H4 (cell line): ENCODE measurements at places on chromosomes 4 and X. TPM values are rescaled to one million over a fixed set of nuclear protein-coding genes. Genes with fewer than 3 reads are reported as not detected.

GRCh38 chrX:50711907-50712306 is 102.1 kb downstream of the SHROOM4 start:
- no peak for DNase-seq

DNA sequence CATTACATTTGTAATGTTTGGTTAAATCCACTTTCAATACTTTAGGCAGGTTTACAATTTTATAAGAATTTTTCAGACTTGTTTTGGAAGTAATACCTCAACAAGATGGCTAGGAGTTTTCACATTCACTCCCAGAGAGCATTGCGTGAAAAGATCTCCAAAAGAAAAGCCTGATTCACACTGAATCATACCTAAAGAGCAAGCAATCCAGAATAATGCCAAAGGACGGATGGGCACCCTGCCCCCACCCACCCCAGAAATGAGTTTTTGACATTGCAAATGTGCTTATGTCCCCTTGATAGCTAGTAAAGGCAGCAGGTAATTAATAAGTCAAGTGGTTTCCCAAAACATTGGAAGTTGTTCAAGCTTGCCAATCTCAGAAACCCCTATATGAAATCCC is 557.7 kb upstream of the TENM3 start:
- peak; percentile 37 for DNase-seq

DNA sequence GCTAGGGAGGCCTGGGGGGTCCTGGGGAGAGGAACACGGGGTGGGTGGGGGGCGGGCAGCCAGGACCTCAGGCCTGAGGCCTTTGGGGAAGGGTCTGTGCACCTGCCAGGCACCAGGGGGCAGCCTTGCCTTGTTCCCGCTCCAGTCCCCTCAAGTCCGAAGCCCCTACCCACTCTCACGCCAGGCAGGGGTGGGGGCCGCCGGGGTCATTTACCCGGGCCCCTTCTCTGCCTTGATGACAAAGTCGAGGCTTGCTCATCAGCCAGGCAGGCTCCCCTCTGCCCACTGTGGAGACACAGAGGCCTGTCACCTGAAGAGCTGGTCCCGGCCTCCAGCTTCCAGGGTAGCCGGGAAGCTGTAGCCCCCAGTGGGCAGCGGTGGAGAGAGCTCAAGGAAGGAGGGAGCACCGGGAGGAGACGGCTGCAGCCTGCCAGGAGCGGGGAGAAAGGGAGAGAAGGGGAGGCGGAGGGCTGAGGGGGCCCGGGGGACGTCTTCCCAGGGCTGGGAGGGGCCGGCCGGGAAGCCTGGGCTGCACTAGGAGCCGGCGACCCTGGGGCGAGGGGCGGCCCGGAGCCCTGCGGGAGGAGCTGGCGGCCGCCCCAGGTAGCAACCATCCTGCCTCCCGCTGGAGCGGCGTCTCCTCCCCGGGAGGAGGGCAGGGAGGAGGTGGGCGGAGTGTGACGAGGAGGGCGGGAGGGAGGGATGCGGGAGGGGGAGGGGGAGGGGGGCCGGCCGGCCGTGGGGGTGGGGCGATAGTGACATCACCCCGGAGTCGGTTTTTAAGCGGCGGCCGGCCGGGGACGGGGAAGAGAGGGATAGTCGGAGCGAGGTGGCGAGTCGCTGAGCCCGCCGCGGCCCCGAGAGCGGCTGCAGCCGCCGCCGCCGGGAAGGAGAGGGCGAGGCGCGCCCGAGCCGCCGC is at the start of gene SLC6A8:
SLC6A8 (plus strand) TSS at position 806 of the 919 bp plus-strand sequence. CDS start 649 bp downstream, outside the sequence.
- peak; percentile 47 for DNase-seq

DNA sequence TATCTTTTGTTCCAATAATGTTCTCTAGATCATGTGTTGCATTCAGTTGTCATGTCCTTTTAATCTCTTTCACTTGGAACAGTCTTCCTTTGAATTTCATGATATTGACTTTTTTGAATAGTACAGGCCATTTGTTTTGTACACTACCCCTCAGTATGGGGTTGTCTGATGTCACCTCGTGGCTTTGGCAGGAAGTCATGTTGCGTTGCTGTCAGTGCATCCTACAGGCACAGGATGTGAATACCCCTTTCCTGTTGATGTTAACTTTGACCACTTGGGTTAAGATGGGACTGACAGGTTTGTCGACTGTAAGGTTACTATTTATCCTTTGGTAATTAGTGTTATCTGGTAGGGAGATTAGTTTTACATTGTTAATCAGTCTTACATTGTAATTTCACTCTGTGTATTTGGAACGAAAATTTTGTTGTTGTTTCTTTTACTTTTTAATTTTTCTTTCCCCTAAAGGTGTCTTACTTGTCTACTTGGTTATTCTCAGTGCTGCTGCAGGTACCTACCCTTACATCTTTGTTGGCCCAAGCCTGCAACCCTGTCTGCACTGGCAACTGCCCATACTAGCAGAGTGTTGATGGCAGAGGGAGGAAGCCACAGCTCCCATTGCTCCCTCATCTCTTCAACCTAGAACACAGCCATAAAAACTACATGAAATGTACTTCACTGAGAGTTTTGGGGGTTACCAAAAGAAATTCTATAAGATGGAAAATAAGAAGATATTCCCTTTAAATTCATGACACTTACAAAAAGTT is 14.7 kb upstream of the ATP8A1 start:
- DNase-seq: peak; percentile 8

- no peak for DNase-seq
Observed at GRCh38 chr4:101067383-101067782, 279.9 kb downstream of the PPP3CA start.

Gene ADH6
- total RNA-seq: not detected in 2 replicates

DNA sequence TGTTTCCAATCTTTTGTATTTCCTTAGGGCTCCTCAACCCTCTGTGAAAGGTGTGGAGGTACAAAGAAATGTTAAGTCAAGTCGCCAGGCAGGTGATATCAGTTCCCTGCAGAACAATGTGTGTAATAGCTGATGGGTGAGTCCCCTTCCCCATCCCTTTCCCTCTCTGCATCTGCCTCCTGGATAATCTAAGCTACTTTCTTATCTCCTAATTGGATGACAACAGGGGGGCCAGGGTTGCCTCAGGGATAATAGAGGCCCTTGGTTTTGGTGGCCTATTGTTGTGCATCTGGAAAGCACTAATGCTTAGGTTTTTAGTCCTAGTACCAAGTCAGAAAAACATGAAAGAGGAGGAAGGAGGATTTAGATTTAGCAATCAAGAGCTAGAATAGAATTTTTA is 29.1 kb downstream of the MAGED1 start:
- no peak for DNase-seq

- DNase-seq: no peak
Observed at GRCh38 chr4:73815145-73815544, 21.3 kb upstream of the CXCL6 start.

DNA sequence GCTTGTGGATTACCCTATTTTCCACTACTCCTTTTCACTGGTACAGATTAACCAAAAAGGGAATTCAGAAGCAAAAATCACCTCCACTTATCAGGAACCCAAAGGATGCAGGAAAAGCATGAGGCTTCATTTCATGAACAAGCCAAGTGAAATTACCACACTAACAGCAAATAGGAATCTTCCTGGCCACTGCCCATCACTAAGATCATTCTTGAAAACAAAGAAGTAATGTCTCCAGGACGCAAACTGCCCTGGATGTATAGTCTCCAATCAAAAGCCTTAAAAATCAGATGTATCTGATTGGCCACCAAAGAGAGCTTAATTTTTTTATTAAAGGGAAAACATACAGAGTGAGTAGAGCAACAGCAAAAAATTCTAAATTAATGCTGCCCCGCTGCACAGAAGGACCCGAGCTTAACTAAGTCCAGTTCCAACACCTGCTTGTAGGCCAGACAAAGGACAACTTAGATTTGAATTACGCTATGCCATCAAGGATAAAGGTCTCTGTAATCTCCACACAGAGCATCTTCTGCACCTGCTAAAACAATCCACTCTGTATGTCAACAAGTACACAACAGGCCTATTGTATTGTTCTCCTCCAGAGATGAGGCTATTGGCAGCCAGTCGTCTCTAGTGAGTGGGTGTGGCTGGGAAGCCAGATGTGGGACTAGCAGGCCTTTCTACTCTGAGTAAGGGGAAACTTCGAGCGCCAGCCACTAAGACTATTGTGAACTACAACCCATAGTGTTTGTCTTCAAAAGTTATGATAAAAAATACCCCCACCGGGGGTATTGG is 12.4 kb downstream of the ZDHHC9 start:
- DNase-seq: no peak

DNA sequence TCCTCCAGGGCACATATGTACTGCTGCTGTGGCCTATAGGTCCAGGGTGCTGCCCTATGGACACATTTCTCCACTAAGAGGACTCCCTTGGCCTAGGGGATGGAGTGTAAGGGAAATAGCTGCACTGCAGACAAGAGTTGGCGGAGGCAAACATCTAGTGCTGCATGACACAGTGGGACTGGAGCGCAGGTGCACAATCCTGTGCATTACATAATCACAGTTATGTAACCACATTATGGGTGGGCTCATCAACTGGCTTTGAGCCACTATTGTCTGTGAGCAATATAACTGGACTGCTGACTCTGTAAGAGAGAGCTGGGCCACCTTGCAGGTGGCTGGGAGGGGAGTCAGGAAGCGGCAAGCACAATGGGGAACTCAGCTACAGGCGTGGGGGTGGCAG is 3.2 kb upstream of the TIGD2 start:
- no peak for DNase-seq

Gene EDA2R
- 3.9 and 4.1 TPM in 2 replicates for total RNA-seq

GRCh38 chrX:5122181-5122678 is 1106.4 kb downstream of the NLGN4X start:
- no peak for DNase-seq

Gene CLCN4
- total RNA-seq: 6.9 TPM in 2 replicates

Gene FHDC1
- total RNA-seq: 0.10 and 0.15 TPM in 2 replicates

DNA sequence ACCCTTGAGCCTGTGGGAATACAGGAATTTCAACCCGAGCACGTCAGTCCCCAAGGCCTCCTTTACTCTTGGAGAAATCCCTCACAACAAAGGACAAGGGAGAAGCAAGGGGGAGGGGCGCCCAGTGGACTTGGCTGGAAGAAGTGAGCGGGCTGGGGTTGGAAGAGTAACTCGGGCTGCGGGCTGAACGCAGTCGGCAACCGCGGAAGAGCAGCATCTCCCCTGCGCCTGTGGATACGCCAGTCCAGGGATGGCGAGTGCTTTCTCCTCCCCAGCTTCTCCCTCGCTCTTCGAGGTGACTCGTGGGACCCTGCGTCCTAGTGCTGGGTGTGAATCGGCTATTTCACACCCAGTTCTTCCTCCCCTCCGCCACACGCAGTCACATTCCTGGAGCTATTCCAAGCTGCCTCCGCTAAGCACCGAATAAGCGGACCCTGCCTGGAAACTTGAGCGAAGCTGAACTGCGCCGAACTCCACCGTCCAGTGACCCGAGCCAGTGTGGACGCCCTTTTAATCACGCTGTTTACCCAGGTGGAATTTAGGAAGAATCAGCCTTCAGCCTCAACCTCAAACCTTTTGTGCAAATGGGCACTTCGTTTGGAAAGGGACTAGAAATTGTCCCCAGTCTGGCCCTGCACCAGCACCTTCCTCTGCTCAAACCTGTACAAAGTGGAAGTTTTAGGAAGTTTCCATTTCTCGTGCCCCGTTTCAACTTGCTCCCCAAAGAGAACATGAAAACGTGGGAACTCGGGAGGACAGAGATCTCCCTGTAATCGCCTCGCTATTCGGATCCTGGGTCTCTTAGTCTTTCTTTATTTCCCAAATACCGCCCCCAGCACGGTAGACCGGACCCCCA is 64.3 kb upstream of the WDR17 start:
- peak; percentile 11 for DNase-seq

GRCh38 chr4:139734875-139735380 is 69.3 kb downstream of the MGST2 start:
- DNase-seq: peak; percentile 46

DNA sequence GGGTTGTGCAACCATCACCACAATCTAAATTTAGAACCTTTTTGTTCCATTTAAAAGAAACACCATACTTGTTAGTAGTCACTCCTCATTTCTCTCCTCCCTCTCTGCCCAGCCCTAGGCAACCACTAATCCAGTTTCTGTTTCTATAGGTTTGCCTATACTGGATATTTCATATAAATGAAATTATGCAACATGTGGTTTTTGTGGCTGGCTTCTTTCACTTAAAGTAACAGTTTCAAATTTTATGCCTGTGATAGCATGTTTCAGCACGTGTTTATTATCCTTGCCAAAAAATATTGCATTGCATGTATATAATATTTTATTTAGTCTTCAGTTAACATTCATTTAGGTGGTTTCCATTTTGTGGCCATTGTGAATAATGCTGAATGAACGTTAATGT is 437.6 kb downstream of the IL1RAPL1 start:
- DNase-seq: peak; percentile 5

GRCh38 chrX:45806410-45807121 is 605.9 kb upstream of the DIPK2B start:
- DNase-seq: peak; percentile 87

GRCh38 chr4:174402470-174403176 is 118.9 kb downstream of the CEP44 start:
- no peak for DNase-seq

- DNase-seq: no peak
Observed at GRCh38 chrX:37409278-37409677, 60.1 kb downstream of the PRRG1 start.

DNA sequence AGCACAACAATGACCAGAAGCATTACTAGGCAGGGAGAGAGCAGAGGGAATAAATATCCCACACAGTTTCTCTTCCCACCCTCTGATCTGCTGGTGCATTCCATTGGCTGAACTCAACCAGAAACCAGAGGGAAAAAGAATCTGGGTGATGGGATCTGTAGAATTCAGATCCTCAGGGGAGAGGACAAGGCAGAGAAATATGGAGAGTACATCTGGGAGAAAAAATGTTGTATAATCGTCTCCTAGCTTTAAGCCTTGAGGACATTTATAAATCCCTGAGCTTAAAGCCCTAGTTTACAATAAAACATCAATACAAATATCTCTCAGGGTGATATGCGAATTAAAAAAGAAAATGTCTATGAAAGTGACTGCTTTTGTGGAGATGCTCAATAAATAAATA is 368.1 kb upstream of the MAD2L1 start:
- DNase-seq: no peak

Gene GPM6B
- total RNA-seq: 0.04 and 0.18 TPM in 2 replicates

Gene ZCCHC18
- total RNA-seq: 1.5 and 2.1 TPM in 2 replicates

DNA sequence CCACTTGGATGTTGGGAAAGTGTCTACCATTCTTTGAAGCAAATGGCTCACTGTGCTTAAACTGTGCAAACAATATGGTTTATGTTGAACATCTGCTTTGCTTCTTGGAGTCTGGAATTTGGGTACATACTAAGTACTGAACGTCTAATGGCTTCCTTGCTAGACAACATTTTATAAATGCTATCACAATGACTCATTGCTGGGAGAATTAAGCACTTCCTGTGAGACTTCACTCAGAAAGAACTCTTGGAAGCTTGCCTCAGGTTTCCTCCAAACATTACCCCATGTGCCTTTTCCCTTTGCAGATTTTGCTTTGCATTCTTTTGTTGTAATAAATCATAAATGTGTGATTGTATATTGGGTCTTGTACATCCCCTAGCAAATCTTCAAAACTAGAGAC is 139.7 kb downstream of the PACRGL start:
- peak; percentile 43 for DNase-seq
